ENCODE measurements at places on chromosomes 1 and 21.

DNA sequence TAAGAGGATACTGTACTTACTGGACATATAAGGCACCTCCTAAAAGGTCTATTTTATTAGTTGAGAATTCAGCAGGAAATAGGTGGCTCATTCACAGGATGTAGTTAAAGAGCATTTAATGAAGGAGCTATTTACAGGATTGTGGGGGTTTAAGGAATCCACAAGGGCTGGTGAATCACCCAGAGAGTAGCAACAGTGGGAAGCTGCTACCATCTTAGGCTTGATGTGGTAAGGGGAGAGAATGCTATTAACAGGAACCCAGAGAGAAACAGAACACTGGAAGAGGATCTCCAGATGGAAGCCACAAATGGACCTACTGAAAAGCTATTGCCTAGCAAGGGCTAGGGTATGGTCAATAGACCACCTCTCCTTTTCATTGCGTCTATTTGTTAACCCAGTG is 52.0 kb upstream of the COL11A1 start:
- DNase-seq, result no peak

DNA sequence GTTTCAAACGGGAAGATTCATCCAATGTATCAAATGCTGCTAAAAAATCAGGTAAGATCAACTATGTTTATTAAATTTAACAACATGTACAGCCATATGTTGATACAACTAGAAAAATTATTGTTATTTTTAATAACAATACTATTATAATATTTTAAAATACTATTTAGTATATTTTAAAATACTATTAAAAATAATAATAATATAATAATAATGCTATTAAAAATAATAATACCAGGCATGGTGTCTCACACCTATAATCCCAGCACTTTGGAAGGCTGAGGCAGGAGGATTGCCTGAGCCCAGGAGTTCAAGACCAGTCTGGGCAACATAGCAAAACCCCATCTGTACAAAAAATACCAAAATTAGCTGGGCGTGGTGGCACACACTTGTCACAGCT is 54.6 kb downstream of the CATSPERE start:
- DNase-seq, result no peak

- DNase-seq, result no peak
These were observed 11.8 kb downstream of the TP73 start for GRCh38 chr1:3663999-3664699.

DNA sequence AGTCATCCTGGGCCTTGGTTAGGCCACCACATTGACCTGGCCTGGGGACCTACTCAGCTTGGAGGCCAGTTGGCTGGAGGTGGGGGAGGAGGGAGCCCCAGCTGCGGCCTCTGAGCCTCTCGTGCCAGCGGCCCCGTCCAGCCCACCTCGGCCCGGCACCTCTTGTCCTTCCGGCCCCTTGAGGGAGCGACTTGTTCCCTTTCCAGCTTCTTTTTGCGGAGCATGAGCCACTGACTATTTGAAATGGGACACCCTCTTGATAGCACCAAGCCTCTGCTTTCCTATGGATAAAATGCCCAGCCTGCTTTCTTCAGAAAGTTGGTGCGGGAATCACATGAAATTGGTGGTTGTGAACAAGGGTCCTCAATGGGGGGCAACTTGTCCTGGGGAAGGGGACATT is 24.7 kb upstream of the ARHGEF10L start:
- DNase-seq, result no peak

DNA sequence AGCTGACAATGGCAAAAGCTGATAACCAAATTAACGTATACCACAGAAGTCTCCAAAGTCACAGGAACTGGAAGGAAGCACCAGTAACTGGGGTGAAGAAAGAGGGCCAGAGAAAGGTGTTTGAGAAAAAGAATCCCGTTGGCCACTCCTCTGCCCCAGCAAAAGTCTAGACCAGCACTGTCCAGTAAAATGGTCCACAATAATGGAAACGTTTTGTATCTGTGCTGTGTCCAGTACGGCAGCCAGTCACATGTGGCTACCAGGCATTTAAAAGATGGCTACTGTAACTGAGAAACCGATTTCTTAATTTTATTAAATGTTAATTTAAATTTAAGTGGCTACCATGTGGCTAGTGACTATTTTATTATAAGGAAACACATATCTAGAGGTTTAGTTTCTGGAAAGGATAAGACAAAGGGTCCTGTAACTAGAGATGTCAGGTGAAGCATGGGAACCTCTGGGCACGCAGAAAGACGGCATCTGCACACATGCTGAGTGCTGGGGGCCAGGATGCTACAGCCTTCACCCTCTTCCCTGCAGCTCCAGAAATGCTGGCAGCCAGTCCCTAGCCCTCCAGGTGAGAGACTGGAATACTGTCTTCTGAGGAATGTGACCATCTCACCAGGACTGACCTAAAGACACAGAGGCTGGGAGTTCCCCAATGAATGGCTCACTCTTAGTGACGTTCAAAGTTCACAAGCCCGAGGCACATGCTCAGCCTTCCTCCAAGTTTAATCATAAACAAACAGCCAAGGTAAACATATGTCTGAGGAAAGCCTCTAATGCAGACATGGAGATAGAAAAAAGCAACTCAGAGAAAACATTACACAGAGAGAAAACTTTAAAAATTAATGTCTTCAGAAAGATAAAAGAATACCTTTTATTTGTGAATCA is 50.7 kb downstream of the JAK1 start:
- DNase-seq, result no peak

DNA sequence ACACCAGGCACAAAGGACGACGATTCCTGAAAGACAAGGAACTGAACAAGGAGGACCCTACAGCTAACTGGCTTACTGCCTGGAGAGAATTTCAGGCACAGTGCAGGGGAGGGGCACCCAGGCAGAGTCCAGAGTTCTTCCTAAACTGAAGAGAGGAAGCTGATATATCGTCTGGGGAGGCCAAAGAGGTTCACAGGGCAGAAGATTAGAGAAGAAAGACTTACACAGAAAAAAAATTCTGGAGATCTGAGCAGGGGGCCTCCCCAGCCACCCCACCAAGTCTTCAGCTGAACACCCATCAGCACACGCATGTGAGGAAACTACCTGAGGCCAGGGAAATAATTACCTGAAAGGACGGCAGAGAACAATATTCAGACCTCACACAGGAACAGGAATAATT is 24.6 kb downstream of the SORT1 start:
- peak; percentile 7 for DNase-seq

- DNase-seq, result no peak
These were observed 2.1 kb downstream of the GALNT2 start for GRCh38 chr1:230068952-230069684.

DNA sequence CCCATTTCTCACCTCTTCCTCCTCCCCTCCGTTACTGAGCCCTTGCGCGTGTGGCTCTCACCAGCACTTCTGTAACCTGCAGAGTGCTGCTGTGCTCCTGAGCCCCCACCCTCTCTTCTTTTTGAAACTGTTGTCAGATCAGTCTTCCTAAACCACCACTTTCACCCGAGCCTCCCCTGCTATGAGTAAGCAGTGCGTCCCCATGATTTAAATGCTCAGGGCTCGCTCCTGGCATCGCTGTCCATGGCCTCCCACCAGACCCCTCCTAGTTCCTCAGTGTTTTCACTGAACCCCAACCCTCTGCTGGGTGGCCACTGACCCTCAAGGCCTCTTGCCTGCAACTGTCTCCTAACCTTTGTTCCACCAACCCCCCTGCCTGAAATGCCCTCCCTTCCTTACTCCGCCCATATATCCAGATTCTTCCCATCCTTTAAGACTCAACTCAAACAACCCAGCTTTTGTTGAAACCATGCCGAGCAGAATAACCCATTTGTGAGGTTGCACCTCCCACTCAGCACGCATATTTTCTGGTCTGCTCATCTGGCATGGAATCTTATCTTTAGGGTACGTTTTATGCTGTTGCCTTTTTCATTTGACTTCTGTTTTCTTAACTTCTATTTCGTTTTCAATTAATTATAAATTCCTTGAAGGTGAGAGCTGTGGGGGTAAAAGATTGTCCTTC is 64.5 kb upstream of the FAM3B start:
- DNase-seq, result no peak

- no peak for DNase-seq
These were observed 11.6 kb upstream of the TTC39A start for GRCh38 chr1:51341876-51342496.

DNA sequence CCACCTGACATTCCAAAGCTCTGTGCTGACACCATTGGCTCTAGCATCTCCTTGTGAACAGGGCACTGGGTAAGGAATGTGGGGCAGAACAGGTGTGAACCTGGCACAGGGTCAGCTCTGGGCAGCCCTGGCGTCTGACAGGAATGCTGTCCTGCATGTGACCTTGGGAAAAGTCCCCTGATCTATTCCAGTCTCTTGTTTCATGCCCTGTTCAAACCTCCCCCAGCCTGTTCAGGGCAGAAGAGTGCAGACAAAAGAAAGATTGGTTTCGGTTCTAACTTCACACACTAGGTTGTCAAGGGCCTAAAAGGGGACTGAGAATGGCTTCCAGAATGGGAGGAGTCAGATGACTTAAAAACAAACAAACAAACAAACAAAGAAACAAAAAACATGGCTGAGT is 27.6 kb upstream of the SDHB start:
- no peak for DNase-seq

GRCh38 chr1:213457186-213457585 is 406.1 kb downstream of the RPS6KC1 start:
- peak; percentile 68 for DNase-seq

- peak; percentile 44 for DNase-seq
These were observed 6.2 kb upstream of the DISP3 start for GRCh38 chr1:11472741-11473140.

DNA sequence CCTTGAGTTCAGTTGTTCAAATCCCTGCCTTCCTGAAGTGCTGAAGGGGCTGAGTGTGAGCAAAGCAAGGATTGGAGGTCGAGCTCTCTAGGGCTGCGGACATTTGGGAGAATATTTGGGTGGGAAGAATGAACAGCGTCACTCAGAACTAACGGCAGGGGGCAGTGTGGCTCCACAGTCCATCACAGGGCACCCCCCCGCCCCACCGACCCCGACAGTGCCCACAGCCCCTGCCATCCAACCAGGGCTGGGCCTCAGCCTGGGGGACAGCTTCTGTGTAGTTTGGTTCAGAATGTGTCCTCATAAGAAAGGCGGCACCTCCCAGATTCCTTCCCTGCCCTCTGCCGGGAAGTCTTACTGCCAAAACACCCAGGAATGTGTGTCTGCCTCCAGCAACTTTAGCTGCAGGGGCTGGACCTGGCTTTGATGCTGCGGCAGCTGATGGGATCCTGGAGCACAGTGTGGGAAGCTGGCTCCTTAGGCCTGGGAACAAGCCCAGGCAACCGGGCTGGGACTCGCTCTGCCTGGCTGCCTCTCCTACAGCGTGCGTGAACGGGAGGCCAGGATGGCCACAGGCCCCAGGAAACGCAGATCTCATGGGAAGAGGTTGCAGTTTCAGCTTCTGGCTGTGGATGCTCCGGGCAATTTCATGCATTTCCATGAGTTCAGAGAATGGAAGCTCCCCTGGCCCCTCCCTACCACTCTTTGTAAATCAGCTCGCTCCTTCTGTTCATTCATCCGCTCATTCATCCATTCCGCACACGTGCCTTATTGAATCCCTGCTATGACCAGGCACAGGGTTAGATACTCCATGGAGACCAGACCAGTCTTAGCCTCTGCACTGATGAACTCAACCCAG is 104.9 kb upstream of the TMPRSS2 start:
- DNase-seq, result no peak

- DNase-seq, result no peak
These were observed 77.3 kb downstream of the CDC42BPA start for GRCh38 chr1:227240983-227241382.

DNA sequence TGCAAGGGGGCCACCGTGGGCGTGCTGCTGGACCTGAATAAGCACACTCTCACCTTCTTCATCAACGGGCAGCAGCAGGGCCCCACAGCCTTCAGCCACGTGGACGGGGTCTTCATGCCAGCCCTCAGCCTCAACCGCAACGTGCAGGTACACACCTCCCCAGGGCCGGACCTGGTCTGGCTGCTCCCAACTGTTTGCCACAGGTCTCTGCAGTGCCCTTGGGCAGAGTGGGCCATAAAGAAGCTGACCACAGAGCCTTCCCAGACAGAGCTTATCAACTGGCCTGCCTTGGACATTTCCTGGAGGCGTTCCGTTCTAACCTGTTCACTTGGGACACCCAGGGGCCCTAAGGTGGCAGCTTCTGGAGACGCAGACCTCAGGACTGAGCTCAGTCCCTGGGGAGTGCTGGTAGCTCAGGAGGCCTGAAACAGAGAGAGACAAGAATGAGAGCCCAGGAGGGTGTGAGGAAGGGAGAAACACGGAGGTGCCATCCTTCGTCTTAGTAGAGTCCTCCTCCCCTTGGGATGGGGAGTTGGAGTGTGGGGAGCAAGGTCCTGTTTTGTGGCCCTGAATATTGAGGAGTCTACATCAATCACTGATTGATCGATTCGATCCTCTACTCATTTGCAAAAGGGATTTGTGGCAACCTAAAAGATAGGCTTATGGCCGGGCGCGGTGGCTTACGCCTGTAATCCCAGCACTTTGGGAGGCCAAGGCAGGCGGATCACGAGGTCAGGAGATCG is 27.0 kb upstream of the GNPAT start:
- DNase-seq, result no peak

DNA sequence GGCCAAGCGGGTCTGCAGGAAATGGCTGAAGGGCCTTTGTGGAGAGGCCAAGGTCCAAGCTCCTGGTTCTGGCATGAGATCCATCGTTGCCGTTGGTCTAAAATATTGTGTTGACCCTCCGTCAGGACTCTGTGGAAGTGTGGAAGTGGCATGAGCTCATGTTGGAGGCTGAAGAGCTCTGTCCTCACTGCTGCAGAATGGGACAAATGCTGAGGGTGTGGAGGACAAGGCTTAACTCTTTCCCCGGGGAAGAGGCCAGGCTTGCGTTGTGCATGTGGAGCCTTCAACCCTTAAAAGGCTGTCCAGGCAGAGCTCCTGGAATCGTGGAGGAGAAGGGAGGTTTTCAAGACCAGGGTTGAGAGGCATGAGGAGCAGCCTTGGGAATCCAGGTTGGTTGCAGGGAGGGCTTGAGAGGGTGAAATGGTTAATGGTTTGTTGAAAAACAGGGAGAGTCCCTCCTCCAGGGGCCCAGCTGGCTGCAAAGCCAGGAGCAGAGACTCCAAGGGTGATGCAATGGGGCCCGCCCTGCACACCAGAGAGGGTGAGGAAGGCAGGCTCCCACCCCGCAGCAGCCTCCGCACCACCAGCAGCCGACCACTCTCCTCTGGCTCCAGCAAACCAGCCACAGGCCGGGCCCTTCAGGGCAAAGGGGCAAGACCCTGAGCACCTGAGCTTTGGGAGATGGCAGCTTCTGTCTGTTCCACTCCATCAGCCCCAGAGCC is 6.7 kb upstream of the AHCYL1 start:
- DNase-seq, result no peak

DNA sequence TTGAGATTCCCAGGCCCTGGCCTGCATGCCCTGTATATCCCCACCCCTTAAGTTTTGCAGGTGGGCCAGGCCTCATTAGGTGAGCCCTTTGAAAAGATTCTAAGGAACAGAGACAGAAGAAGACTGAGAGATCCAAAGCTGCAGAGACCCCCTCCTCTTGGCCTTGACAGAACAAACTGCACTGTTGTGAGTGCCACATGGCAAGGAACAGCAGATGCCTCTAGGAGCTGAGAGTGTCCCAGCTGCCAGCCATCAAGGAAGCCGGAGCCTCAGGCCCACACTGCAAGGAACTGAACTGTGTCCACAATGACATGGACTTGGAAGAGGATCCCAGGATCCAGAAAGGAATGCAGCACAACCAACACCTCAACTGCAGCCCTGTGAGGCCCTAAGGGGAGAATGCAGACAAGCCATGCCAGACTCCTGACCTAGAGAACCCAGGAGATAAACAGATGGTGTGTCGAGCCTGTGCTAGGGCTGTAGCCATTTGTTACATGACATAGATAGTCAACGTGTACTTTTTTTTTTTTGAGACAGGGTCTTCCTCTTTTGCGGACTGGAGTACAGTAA is 182.7 kb downstream of the AJAP1 start:
- DNase-seq, result no peak

- no peak for DNase-seq
These were observed 26.6 kb downstream of the CLIC6 start for GRCh38 chr21:34695434-34695833.

Data from NCI-H446 (cell line).